ENCODE measurements at places on chromosomes 4 and X.

DNA sequence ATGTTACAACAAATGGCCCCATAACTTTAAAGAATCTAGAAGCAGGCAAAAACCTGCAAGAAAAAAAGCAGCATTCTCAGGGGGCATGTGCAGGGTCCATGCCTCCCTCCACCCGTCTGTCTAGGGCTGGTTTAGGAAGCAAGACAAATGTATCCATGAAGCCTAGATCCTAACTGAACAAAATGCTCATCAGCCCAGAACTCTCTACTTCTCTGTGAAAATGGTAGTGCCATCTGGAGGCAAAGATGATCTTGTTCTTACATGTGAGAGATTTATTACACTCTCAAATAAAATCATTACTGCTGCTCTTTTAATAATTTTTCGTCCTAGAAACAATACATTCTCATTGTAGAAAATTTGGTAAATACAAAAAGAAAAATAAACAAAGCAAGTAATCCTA lies 26.7 kb downstream of the NR3C2 start:
- no peak for DNase-seq

DNA sequence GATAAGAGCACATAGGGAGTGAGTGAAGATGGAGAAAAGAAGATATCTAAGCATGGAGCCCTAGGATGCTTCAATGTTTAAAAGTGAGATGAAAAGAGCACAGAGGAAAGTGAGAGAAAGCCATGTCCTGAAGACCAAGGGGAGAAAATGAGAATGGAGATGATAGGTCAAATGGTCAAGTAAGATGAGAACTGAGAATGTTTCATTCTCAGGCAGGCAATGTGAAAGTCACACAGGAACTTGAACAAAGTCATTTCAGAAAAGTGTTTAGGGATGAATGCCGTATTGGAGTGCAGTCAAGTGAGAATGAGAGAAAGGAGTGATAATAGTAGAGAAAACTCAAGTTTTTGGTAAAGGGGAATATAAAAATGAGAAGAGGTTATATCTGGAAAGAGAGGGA lies 148.7 kb upstream of the PTCHD1 start:
- DNase-seq, result no peak

GRCh38 chr4:75662626-75663025 lies 10.6 kb downstream of the G3BP2 start:
- DNase-seq, result no peak

DNA sequence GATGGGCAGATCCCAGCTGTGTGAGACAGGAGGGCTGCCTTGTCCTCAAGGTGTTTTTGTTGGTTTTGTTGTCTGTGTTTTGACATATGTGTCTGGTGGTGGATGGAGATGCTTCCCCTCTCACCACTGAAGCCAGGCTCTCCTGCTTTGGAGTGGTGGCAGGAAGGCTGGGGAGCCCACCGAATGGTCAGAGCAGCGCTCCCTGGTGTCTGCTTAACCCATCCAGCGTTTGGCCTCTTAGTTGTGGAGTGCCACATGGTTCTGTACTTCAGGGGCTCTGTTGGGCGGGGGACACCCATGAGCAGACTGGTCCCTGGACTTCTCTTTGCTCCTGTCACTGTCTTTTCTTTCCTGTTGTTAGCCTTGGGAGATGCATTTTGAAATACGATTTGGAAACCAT lies 51.9 kb downstream of the DLG3 start:
- no peak for DNase-seq

DNA sequence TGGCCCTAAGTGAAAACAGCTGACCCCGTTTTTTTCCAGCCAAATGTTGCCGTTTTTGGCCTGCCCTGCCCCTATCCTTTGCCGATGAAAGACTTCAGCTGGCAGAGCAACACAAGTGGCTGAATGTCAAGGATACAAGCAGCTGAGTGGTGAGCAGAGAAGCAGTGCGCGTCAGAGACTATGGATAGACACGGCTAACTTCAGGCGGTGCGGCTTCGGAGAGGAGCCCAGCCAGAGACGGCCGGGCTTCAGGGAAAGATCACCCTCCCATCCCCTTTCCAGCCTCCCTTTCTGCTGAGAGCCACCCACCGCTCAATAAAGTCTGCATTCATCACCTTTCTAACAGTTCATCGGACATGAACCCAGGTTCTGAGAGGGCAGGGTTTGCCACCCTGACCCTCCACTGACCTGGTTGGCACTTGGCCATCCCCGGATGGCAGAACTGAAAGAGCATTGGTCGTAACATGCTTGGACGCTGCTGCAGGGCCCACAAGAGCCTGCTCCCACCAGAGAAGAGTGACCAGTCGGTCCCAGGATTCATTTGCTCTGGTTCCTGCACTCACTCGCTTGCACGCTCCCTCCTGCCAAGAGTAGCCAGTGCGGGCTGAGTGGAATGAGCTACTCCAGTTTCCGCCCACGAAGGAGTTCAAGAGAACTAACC lies 125.8 kb downstream of the PPEF1 start:
- peak; percentile 47 for DNase-seq

DNA sequence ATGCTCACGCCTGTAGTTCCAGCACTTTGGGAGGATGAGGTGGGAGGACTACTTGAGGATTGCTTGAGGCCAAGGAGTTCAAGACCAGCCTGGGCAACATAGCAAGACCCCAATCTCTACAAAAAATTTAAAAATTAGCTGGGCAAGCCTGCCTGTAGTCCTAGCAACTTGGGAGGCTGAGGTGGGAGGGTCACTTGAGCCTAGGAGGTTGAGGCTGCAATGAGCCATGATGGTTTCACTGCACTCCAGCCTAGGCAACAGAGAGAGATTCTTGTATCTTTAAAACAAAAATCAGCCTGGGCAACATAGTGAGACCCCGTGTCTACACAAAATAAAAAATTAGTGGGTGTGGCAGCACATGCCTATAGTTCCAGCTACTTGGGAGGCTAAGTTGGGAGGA lies 1.9 kb downstream of the ZNF41 start:
- no peak for DNase-seq

DNA sequence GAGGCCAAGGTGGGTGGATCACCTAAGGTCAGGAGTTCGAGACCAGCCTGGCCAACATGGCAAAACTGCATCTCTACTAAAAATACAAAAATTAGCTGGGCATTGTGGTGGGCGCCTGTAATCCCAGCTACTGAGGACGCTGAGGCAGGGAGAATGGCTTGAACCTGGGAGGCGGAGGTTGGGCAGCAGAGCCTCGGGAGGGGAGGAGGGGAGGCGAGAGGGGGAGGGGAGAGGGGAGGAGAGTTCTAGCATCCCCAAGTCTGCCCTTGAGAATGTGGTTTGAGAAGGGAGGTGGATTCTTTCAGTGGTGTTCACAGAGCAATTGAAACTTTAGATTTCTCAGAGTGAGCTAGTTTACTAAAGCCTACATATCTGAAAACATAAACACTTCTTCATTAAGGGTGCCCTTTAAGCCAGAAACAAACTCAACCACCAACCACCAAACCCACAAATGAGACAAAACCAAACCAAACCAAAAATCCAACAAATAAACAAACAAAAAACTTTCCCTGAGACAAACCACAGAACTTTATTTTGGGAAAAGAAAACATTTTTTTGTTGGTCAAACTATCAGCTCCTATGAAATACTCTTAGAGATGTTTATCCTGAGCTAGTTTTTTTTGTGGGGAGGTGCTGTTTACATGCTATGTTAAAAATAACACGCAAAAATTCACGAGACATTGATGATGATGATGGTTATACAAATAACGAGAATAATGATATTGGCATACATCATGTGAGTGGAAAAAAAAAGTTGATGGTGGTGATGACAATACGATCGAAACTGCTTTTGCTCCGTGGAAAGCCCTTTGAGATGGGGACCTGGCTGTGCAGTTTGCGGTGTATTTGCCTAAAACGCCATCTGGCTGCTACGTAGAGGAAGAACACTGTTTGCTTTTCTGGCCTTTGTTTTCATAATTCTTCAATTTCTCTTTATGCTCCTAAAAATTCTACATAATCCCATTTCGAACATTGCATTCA lies 98.2 kb upstream of the PRKX start:
- no peak for DNase-seq

- no peak for DNase-seq
These were observed 468 bp upstream of the MAGEA4 start for GRCh38 chrX:151912221-151912620.

DNA sequence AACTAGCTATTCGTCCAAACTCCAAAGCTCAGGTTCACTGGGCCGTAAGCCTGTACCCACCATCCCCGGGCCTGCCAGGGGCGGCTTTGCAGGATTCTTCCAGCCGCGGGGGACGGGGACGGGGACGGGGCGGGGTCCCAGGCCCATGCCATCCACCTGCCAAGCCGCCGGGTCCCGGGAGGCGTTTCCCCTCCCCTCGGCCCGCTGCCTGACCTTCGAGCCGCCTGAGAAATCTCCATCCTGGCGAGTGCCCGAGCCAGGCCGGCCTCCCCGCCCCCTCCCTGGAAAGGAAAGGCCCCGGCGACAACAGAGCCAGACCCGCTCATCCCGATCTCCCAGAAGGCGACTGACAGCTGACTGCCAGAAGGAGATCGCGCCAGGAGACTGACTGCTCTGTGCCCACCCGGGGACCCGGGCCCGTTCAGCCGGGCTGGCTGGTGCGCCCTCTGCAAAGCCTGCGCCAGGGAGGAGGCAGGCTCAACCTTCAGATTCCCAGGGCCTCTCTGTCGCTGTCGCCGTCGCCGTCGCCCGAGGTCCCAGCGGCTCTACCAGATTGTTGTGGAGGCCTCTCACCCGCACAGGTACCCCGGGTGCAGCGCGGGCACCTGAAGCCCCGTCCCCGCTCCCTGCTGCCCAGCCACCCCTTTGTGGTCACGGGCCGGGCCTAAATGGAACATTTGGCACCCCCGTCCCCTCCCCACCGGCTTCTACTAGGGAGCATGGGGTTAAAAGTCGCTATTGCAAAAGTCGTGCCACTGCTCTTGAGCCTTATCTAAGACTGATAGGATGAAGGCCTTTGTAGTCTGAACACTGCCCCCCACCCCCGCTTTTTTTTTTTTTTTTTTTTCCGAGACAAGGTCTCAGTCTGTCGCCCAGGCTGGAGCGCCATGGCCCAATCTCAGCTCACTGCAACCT lies at the start of gene RGN:
Gene RGN (plus strand): TSS at position 315 of the 915 bp plus-strand sequence. CDS start 2,702 bp downstream, outside the sequence.
- peak; percentile 60 for DNase-seq

DNA sequence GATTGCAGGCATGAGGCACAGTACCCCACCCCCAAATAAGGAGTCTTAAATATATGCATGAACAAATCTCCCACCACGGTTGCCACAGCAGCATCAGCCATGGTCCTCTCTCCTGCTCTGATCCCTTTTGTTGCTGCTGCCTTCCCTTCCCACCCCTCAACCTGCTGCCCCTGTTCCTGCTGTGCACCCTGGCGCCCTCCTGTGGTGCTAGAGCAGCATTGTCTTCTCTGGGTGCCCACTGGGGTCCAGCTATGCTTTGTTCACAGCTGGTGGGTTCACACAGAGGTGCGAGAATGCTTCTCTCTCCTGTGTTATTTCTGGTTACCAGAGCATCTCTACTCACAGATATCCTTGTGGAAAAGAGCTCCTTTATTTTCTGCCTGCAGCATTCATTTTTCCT lies 116.2 kb downstream of the GATB start:
- DNase-seq, result peak; percentile 77

DNA sequence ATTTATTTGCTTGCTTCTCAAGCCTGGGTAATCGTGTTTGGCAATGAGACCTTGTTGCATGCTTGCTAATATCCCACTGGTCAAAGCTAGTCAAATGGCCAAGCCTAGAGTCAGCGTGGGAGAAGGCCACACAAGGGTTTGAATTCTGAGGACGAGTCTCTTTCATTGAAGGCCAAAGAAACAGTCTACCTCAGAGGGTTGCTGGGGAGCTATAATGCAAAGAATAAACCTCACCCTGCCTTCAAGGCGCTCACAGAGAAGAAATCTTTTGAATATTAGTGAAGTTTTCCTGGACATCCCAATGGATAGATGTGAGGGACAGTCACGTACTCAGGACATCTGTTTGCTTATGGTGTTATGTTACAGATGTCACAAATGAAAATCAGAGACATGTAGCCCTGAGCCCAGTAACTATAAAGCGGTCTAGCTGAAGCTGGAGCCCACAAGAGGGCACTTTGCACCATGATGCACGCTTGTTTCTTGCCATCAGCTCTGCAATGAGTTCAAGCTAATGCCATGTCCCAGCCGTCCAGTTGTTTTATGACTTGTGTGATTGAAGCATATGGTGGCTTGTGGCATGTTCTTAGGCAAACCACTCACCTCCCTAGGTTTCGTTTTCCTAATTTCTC lies 1.1 kb upstream of the TLR3 start:
- peak; percentile 60 for DNase-seq

DNA sequence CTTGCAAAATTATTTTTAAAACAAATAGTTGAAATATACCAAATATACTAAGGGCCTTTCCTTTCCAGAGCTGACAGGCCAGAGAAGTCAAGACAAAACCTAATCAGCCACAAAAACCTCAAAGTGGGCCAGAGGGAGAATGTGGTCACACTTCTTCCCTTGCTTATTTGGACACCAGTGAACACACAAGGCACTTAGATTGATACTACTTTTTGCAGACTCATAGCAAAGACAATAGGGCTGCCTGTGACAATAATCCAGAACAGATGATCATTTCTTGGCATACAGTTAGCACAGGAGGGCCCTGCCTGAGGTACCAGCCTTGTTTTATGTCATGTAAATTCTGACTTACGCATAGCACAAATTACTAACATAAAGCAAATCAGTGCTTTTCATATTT lies 215.7 kb upstream of the NEIL3 start:
- no peak for DNase-seq

- peak; percentile 65 for DNase-seq
These were observed 44.5 kb downstream of the FGFRL1 start for GRCh38 chr4:1055721-1056590.

DNA sequence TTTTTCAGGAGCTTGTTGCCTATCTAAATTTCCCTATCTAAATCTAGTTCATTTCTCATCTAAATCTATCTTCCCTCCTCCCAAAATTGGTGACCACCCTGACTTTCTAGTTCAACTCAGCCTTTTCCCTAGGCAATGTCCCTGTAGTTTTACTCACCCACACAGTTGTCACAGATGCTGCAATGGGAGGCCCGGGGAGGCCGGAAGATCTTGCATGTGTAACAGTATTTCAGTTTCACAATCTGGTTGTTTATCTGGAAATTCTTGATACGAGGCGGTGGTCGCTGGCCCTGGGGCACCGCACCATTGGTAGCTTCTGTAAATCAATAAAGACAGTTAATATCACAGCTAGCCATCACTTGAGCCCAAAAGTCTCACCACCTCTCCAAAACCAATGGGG lies 20.2 kb downstream of the ZDHHC9 start:
- no peak for DNase-seq

DNA sequence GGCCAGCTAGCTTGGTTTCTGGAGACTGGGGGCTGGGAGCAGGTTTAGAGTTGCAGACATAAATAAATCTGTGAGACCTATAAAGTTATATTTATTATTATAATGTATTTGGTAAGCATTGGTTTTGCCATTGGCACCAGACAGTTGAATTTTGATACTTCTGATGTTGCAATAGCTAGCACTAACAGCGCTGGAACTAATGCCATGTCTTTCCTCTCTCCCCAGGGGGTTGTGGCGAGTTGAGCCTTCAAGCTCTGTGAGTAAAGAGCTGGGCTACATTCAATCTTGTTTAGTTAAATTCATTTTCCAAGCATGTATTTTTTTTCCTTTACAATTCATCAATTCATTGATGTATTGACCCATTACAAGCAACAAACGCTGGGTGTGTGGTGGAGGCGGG lies 358.7 kb upstream of the NR3C2 start:
- DNase-seq, result no peak

DNA sequence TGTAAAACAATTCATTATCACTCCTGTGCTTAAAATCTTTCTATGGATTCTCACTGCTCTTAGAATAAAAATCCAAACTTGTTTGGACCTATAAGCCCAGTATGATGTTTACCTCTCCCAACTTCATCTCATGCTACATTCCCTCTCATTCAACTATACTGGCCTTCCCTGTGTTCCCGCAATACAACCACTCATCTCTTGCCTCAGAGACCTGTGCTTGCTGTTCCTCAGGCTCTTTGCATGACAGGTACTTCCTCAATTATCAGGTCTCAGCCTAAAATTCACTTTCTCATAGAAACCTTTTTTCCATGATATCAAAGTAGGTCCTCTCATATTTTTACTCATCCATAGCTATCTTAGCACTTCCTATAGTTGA lies 71.7 kb downstream of the ENOX2 start:
- DNase-seq, result no peak

Measured in islet precursor cell (in vitro differentiated cells).